Stromal cell of bone marrow (primary cell): ENCODE measurements at places on chromosomes 1 and 21.

DNA sequence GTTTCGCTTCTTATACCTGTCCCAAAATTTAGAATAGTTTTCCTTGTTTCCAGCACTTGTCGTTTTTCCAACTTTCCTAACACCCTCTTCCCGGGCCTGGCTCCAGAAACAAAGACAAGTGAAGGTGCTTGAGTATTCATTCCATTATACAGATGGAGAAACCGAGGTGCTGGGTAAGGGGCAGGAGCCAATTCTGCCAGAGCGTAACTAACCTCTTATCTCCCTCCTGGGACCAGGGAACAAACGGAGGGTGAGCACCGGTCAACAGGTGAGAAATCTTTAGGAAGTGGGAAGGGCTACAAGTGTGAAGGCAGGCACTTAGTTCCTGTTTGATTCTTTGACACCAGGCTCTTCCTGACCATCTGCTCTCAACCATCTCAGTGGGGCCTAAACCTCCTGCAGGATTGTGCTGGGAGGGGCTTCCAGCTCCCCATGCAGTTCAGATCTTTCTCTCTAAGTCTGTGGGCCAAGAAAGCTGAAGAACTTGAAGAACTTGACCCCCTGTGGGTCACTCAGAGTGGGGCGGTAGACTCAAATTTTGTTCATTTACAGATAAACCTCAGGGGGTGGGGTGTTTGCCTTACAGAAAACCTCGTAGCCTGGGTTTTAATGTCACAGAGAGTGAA lies 8.7 kb downstream of the PLXNA2 start:
- DNase-seq: no peak

GRCh38 chr1:967466-968343 lies 1.4 kb downstream of the PLEKHN1 start:
- no peak for DNase-seq

DNA sequence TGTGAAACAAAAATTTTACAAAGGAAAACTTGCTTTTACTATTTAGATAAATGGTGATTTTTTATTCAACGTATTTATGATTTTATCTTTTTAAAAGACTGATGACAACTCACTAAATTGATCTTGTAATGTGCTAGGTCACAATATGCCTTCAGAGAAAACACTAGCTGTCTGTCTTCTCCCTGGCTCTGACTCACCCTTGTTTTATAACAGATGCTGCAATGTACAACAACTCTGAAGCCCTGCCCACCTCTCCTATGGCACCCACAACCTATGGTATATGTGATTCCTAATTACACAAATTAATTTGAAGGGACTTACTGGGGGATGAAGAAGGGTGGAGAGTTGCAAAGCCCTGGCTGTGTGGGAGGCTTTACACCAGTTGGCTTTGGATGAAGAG lies 24.7 kb upstream of the HSD17B7 start:
- no peak for DNase-seq

DNA sequence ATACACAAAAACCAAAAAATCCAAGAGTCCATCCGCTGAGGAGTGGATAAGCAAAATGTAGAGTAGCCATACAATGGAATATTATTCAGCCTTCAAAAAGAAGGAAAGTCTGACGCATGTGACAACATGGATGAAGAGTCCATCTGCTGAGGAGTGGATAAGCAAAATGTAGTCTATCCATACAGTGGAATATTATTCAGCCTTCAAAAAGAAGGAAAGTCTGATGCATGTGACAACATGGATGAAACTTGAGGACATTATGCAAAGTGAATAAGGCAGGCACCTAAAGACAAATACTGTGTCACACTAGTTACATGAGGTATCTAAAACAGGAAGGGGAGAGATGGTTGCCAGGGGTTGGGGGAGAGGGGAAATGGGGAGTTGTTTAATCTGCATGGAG lies 14.0 kb upstream of the IGSF21 start:
- no peak for DNase-seq

GRCh38 chr1:92473781-92474495 lies 12.8 kb downstream of the GFI1 start:
- no peak for DNase-seq

DNA sequence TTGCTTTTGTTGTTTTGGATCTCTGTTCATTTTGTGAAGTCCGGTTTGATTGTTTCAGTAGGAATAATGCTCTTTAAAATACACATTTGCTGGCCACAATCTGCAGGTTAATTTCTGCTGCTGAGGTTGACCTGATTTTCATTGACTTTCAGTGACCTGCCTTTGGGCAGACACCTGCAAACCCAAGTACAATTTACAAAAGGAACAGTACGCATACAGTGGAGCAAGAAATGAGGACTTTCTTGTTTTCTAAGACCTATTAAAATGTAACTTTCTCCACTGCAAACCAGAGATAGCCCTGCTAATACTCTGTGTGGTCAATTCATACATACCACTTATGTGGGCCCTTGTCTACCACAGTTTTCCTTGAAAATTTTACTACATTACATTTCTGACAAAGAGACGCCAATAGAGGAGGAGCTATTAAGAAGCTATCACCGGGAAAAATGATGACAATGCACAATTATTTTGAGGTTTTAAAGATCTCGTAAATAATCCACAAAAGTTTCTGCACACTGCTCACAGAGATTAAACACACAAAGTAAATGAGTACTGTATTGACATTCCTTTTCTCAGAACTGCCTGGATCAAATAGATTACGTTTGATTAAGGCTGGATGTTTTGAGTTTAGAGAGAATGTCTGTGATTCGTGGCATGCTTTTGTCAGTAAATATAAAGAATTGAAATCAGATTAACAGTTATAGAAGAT lies 141.9 kb downstream of the SDCCAG8 start:
- no peak for DNase-seq

GRCh38 chr1:188889166-188889565 lies 1588.5 kb downstream of the BRINP3 start:
- no peak for DNase-seq

- no peak for DNase-seq
Measured at GRCh38 chr1:219326843-219327242, 153.2 kb downstream of the LYPLAL1 start.

- DNase-seq: no peak
Measured at GRCh38 chr1:89363196-89363595, 663 bp upstream of the GBP6 start.

DNA sequence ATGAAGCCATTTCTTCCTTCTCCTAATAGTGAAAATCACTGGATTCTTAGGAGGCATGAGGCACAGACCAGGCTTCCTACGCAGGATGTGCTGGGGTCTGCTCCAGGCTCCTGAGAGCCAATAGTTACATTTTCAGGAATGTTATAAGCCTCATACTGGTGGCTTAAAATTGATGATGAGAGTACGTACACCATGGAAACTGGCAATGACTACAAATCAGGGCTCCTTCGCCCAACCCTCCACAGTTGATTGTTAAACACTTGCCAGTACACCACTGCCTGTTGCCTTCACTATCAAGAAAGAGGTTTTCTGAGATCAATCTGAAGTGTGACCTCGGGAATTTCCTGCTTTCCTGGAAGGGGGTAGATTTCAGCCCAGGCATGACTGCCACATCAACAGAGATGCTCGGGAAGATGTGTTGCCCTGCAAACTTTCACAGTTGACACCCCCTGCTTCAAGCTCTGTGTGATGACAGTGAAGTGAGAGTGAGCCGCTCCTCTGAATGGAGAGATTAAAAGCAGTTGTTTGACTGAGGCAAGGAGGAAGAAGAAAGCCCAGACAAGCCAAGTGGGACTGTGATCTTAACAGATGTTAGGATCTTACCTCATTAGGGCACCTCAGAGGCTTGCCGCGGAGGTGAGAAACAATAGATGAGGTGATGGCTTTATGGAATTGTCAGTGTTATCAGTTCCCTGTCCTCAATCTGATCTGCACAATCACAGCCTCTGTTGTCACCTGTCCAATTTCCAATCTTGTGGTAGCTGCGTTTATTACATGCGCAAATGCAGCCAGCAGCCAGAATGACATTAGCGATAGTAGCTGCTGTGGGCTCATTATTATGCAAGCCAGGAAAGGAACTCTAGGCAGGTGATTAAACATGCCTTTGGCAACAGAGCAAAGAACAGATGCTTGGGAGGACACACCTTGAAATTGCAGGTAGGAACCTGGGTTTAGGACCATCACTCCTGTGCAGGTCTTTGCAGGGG lies 277.3 kb downstream of the KAZN start:
- DNase-seq: no peak

DNA sequence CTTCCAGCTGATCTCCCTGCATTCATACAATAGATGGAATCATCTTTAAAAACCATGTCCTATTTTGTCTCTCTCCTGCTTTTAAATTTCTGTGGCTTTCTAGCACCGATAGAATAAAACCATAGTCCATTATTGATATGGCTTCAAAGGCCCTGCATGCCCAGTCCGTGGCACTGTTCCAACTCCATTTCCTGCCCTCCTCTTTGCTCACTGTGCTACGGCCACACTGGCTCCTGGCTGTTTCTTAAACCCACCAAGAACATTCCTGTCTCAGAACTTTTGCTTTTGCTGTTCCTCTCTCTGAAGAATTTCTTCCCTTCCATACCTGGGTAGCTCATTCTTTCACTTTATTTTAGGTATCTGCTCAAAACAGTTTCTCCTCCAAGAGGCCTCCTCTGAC lies 7.2 kb downstream of the SLAMF1 start:
- no peak for DNase-seq

GRCh38 chr1:2224170-2224584 lies 3.9 kb upstream of the SKI start:
- no peak for DNase-seq

DNA sequence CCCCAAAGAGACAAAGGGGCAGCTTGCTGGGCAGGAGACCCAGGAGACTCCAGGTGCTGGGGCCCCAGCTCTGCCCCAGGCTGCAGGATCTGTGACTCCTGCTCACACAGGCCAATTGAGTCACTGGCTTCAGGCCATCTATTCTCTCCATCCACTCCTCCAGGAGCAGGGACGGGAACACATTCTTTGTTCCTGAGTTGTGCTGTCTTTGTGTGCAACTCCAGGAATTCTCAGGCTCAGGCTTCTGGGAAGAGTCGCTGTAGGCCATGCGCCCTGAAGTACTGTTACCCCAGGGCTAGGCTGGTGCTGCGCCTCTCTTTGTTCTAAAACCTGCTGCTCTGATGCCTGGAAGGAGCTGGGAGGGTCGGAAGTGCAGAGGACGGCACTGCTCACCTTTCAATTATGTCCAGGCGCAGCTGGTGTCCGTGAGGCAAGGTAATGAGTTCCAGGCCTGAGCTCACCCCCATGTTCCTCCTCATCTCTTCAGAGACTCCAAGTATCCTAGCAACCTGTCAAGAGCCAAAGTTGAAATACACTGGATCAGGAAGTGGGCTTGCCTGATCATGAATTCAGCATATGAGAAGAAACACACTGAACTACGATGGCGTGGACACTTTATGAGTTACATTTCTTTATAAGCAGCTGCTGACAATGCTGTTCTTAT lies 105.9 kb downstream of the BCAR3 start:
- no peak for DNase-seq

DNA sequence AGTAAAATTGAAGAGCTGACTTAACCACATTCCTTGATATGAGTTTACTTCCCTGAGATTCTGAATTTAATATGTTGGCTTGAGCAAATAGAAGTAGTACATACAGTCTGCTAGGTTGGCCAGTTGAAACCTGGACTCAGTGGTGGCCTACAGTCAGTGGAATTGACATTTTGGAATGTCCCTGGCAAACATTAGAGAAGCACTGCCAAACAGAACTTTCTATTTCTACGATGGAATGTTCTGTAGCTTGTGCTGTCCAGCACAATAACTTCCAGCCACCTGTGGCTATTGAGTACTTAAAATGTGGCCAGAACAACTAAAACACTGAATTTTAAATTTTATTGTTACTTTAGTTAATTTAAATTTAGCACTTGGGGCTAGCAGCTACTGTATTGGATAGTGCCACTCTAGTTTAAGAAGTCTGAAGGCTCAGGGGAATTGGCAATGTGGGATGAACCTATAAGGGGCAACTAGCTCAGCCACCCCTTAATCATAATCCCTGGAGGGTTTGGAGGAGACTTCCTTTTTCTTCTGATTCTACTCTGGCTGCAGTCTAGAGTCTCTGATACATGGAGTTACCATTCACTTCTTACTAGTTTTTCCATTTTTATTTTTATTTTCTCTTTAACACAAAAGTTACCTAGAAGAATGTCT lies 10.3 kb upstream of the TEDDM1 start:
- DNase-seq: no peak

GRCh38 chr1:87968197-87968955 lies 639.7 kb downstream of the LMO4 start:
- peak; percentile 68 for DNase-seq

DNA sequence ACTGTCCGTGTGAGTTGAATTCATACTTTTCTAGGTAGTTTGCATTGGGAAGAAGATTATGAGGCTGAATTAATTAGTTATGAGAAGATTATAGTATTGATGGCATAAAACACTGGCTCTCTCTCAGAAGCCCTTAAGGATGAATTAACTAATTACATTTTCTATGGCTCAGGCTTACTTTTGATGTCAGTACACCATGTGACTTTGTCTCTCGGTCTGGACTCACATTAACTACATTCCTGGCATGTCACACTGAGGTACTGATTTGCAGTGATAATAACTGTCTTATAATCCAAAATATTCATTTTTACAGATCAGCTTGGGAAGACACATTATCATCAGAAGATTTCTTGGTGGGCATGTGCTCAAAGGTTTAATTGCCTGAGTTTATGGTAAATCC lies 362.2 kb downstream of the ZP4 start:
- DNase-seq: no peak

DNA sequence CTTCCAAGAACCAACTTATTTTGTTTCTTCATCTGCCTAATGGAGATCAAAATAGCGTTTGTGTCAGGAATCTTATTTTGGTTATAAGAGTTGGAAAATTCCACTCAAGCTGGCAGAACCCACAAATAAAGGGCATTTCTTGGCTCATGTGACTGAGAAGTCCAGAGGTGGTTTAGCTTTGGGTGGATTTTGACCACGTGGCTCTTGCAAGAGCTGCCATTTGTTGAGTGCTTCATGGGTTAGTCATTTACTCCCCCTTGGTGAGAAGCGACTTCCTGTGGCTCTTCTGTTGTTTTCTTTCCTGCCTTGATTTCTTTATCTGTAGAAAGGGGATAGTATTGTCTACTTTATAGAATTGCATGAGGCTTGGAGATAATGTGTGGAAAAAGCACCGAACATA lies 9.5 kb upstream of the RNF186 start:
- DNase-seq: no peak

GRCh38 chr1:165342587-165342986 lies 13.9 kb downstream of the LMX1A start:
- DNase-seq: no peak

GRCh38 chr1:23196627-23197328 lies 20.5 kb downstream of the HTR1D start:
- DNase-seq: peak; percentile 85

GRCh38 chr1:39996396-39997004 lies 41.6 kb downstream of the MFSD2A start:
- DNase-seq: no peak
